ENCODE measurements at places on chromosomes 7 and 10. TPM values are rescaled to one million over a fixed set of nuclear protein-coding genes. Genes with fewer than 3 reads are reported as not detected.

The ADARB2 gene
- not detected for total RNA-seq

The BNIP3 gene
- 166 TPM for total RNA-seq

The SEMA3E gene
- 0.18 TPM for total RNA-seq

The GDF2 gene
- not detected for total RNA-seq

The MSANTD7 gene
- 18.2 TPM for total RNA-seq

The HOXA4 gene
- total RNA-seq: not detected

The EMX2 gene
- not detected for total RNA-seq

The CALCR gene
- not detected for total RNA-seq

The RGR gene
- not detected for total RNA-seq

- H3K27ac ChIP-seq: peak overlapping the region; percentile 64
- 0 out of 2 replicates have a peak overlapping the region, but pooled peaks have one; percentile 5 for H3K4me3 ChIP-seq
- no peaks in the 10 kb centered on the region for H3K36me3 ChIP-seq
- DNase-seq: no peak
Measured at GRCh38 chr7:46909601-46910051, 672.3 kb downstream of the TNS3 start.

DNA sequence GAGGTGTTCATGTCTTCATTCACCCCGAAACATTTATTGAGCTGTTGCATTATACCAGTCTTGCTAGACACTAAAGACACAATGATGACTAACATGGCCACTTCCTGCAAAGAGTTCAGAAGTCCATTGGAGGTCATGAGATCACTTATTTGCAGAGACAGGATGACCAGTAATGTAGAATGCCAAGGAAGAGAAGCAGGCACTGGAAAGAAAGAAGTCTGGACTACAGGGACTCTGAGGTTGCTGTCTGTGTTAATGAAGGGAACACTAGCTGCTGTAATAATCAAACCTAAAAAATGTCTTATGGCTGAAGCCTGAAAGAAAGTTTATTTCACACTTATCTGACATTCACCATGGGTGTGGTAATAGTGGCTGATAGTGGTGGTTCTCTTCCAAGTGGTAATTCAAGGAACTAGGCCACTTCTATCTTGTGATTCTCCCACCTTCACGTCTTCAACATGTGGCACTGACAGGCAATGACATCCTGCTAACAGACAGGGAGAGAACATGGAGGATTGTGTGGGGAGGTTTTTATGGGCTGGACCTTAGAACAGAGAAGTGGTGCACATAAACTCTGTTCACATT, 89.2 kb upstream of the MKLN1 start:
- H3K36me3 ChIP-seq: no peaks in the 10 kb centered on the region
- peak overlapping the region; percentile 41 for H3K27ac ChIP-seq
- no peaks in the 10 kb centered on the region for H3K27me3 ChIP-seq
- H3K4me3 ChIP-seq: no peak overlapping the region

- peaks cover 9% of the 10 kb centered on the region for H3K27me3 ChIP-seq
- H3K36me3 ChIP-seq: peaks cover 78% of the 10 kb centered on the region
- DNase-seq: no peak
- H3K4me3 ChIP-seq: no peak overlapping the region
- peak overlapping the region; percentile 3 for H3K27ac ChIP-seq
- peaks cover 11% of the 10 kb centered on the region for H3K4me1 ChIP-seq
Measured at GRCh38 chr7:26188957-26189541, 11.5 kb downstream of the HNRNPA2B1 start.

DNA sequence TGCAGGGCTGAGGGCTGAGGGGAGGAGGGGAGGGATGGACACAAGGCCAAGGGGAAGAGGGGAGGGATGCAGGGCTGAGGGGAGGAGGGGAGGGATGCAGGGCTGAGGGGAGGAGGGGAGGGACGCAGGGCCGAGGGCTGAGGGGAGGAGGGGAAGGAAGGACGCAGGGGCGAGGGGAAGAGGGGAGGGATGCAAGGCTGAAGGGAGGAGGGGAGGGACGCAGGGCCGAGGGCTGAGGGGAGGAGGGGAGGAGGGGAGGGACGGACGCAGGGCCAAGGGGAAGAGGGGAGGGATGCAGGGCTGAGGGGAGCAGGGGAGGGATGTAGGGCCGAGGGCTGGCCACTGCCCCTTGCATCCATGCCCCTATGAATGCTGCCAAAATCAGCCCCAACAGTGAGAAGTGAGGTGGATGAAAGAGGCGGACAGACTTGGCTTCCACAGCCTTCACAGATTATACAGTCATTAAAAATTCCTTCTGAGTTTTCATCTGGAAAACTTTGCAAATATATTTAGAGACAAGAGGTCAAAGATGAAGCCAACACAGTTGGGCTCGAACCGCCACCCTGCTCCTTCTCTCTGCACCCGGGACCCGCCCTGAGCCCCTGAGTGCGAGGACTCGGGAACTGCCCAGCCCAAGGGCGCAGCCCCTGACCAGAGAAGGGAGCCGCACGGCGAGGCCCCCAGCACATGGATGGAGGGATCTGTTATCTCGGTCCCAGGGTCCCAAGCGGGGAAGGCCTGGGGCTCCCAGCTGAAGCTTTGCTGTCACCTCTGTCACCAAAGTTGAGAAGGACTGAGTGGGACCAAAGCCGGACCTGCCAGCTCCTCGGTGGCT, 65.8 kb downstream of the DIP2C start:
- H3K27me3 ChIP-seq: no peaks in the 10 kb centered on the region
- H3K4me1 ChIP-seq: peaks cover 27% of the 10 kb centered on the region
- DNase-seq: no peak
- H3K4me3 ChIP-seq: no peak overlapping the region
- H3K36me3 ChIP-seq: peaks cover 4% of the 10 kb centered on the region
- peak overlapping the region; percentile 61 for H3K27ac ChIP-seq

GRCh38 chr7:134943785-134944400, 42.4 kb upstream of the AGBL3 start:
- peaks cover 24% of the 10 kb centered on the region for H3K4me1 ChIP-seq
- H3K4me3 ChIP-seq: no peak overlapping the region
- DNase-seq: no peak
- H3K27ac ChIP-seq: no peak overlapping the region

DNA sequence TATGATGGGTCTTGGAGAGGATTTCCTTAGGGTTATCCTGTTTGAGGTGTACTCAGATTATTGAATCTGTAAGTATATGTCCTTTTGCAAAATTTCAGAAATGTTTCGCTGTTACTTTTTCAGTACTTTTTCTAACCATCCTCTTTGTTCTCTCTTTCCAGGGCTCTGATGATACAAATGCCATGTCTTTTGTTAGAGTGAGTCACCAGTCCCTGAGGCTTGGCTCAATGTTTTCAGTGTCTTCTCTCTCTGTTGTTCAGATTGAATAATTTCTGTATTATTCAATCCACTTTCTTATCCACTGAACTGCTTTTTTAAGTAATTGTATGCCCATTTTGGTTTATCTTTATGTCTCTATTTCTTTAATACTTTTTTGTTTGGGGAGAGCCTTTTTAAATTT, 449.4 kb downstream of the TNS3 start:
- DNase-seq: no peak
- no peak overlapping the region for H3K27ac ChIP-seq
- no peaks in the 10 kb centered on the region for H3K4me1 ChIP-seq
- no peaks in the 10 kb centered on the region for H3K36me3 ChIP-seq
- H3K4me3 ChIP-seq: no peak overlapping the region

- no peaks in the 10 kb centered on the region for H3K36me3 ChIP-seq
- H3K4me3 ChIP-seq: no peak overlapping the region
- H3K27ac ChIP-seq: no peak overlapping the region
- H3K4me1 ChIP-seq: 0 out of 2 replicates have a peak, but pooled peaks cover 3% of the 10 kb centered on the region
- H3K27me3 ChIP-seq: no peaks in the 10 kb centered on the region
Measured at GRCh38 chr10:4191354-4191753, 406.3 kb upstream of the KLF6 start.

DNA sequence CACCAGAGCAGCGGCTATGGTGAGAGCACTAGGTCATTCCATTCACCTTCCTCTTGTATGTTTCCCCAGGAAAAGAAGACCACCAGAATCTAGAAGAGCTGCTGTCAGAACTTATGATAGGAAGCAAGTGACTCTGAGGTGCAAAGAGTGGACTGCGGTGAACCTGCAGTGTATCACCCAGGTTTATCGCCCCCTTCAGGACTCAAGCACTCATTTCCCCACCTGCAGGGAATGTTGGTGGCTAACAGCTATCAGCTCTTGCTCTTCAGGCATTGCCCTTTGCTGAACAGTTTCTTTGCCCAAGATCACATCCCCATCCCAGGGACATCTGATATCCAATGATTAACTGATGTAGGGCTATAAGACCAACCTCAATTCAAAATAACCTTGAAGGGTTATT, 66.3 kb upstream of the IL6 start:
- H3K4me1 ChIP-seq: peaks cover 22% of the 10 kb centered on the region
- no peak for DNase-seq
- no peak overlapping the region for H3K27ac ChIP-seq
- H3K27me3 ChIP-seq: no peaks in the 10 kb centered on the region
- H3K36me3 ChIP-seq: no peaks in the 10 kb centered on the region
- no peak overlapping the region for H3K4me3 ChIP-seq

DNA sequence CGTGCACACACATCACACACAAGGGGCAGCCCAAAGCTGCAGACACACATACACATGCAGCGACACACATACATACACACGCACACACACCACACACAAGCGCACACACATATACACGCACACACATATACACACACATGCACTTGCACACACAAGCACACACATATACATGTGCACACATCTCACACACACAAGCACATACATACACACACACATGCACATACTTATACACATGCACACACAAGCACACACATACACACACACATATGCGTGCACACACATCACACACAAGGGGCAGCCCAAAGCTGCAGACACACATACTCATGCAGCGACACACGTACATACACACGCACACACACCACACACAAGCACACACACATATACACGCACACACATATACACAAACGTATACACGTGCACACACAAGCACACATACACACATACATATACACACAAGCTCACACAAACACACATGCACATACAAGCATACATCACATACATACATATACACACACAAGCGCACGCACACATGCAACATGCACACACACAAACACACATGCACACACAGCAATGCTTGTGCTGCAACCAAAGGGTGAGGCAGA, 178.8 kb upstream of the PFKP start:
- no peaks in the 10 kb centered on the region for H3K36me3 ChIP-seq
- peaks cover 36% of the 10 kb centered on the region for H3K27me3 ChIP-seq
- no peak overlapping the region for H3K4me3 ChIP-seq
- no peaks in the 10 kb centered on the region for H3K4me1 ChIP-seq
- no peak overlapping the region for H3K27ac ChIP-seq

- no peak overlapping the region for H3K4me3 ChIP-seq
- H3K36me3 ChIP-seq: no peaks in the 10 kb centered on the region
- DNase-seq: no peak
- H3K27ac ChIP-seq: peak overlapping the region; percentile 63
- H3K4me1 ChIP-seq: peaks cover 21% of the 10 kb centered on the region
Measured at GRCh38 chr10:17122726-17123661, 6.6 kb downstream of the CUBN start.

- H3K36me3 ChIP-seq: peaks cover 34% of the 10 kb centered on the region
- no peak overlapping the region for H3K27ac ChIP-seq
- H3K4me3 ChIP-seq: no peak overlapping the region
- no peak for DNase-seq
- H3K27me3 ChIP-seq: no peaks in the 10 kb centered on the region
Measured at GRCh38 chr10:103448746-103449145, 3.4 kb downstream of the CALHM2 start.

DNA sequence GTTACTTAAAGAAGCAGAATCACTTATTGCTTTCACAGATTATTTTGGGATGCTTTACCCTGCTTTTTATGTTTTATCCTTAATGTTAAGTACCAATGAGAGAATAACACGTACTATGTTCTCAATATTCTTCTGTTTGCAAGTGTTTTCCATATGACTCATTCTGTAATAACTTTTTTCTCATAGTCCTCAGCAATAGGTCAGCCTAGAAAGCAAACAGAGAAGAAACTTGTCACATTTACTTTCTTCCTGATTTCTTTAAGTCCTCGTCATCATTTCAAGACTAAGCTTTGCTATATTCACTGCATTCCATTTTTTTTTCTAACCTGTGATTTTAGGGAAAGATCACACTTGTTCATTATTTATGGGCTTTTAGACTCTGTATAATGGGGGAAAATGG, 6.8 kb upstream of the AGR2 start:
- H3K4me1 ChIP-seq: peaks cover 10% of the 10 kb centered on the region
- DNase-seq: no peak
- no peak overlapping the region for H3K4me3 ChIP-seq
- no peaks in the 10 kb centered on the region for H3K27me3 ChIP-seq
- no peaks in the 10 kb centered on the region for H3K36me3 ChIP-seq
- 0 out of 2 replicates have a peak overlapping the region, but pooled peaks have one; percentile 9 for H3K27ac ChIP-seq

DNA sequence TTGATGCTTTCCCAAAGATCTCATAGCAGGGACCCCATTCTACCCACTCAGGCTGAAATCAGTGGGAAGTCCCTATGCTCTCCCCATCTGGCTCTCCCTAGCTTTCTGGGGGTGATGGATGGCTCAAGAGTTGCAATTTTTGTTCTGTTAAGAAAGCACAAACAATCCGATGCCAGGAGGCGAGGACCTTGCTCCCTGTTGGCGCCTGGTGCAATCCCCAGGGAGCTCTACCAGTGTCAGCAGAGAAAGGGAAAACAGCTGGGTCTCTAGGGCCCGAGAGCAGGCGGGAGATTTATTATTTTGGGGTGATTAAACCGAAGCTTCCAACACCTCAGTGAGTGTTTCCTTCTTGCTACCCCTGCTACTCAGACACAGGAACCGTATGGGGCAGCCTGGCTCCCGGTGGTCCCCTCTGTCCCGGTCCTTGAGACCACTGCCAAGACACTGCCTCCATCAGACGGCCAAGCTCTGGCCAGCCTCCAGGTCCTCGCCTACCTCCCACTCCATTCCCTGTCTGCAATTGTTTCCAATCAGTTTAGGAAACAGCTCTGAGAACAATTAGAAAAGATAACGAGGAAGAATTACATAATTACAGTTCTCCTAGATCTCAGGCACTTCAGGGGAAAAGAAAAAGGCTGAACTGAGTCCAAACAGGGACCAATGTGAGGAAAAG, 147.9 kb downstream of the PLXNA4 start:
- no peak for DNase-seq
- H3K4me1 ChIP-seq: peaks cover 4% of the 10 kb centered on the region
- no peak overlapping the region for H3K27ac ChIP-seq

DNA sequence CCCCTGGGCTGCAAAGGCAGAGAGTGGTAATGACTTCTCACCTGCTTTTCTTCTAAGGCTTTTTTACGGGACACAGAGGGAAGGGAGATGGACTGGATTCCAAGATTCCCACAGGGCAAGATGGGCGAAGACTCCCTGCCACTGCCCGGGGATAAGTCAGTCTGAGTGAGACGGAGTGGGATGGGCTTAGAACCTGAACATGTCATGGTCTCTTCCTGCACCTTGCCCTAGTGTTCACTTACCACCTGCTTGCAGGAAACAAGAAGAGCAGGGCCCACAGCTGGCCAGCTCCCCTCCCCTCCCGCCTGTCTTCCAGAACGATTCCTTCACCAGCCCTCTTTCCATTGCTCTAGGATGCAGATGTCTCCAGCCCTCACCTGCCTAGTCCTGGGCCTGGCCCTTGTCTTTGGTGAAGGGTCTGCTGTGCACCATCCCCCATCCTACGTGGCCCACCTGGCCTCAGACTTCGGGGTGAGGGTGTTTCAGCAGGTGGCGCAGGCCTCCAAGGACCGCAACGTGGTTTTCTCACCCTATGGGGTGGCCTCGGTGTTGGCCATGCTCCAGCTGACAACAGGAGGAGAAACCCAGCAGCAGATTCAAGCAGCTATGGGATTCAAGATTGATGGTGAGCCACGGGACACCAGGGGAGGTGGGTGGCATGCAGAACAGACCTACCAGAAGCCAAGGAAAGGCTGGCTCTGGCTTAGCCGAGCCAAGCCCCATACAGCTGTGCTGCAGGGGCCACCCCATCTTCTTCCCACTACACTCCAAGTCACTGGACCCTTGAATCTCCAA, 1.3 kb downstream of the SERPINE1 start:
- no peak for DNase-seq
- H3K4me3 ChIP-seq: no peak overlapping the region
- H3K27me3 ChIP-seq: no peaks in the 10 kb centered on the region
- H3K27ac ChIP-seq: no peak overlapping the region
